Left colon (tissue), 2 donors: ENCODE measurements at places on chromosomes 6 and 20.

- DNase-seq = no peak
Observed at GRCh38 chr20:37228656-37229055, 33.0 kb downstream of the GHRH start.

DNA sequence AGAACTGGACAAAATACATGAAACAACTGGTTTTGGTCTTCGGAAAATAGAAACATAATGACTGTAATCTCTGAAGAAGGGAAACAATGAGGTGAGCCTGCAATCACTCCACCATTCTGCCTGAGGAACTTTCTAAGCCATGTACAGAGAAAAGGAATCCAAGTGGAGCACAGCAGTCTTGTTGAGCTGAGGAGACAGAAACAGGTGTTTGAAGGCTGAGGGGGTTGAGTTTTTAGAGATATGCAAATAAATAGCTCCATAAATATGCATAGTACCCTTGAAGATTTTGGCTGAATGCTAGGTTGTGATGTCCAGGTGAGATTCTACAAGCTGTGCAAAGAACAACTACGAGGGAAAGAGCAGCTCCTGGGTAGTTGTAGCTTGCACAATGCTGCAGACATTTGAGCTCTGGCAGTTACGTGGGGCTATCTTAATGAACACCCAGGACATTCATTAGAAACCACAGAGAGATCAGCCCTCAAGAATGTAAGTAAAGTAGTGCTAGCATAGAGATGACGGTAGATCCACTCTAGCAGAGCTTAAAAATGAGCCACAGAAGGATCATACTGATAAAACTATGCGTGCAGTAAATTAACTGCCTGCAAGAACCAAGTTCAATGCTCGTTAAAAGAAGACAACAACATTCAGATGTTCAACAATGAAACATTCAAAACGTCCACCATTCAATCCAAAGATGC is 24.3 kb downstream of the TUBB2B start:
- DNase-seq = no peak

GRCh38 chr20:20447196-20447595 is 79.3 kb downstream of the INSM1 start:
- no peak for DNase-seq

DNA sequence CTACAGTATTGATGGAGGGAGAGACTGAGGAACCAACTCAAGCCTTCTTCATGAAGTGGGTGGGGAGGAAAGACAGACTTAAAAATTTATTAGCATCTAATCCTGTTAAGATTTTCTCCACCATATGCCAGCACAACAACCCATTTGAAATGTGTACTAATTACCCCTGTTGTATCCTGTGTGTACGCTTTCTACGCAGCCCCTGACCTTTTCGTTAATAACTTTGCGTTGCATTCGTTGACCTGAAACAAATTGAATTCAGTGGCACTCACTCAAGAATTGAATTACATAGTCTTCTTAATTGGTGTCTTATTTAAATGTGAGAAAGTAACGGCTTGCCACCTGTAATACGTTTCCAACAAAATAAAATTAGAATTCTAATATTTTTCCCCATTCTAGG is 113.9 kb downstream of the LINC00237 start:
- DNase-seq = no peak

- no peak for DNase-seq
Observed at GRCh38 chr6:136635615-136636014, 85.4 kb upstream of the MAP7 start.

DNA sequence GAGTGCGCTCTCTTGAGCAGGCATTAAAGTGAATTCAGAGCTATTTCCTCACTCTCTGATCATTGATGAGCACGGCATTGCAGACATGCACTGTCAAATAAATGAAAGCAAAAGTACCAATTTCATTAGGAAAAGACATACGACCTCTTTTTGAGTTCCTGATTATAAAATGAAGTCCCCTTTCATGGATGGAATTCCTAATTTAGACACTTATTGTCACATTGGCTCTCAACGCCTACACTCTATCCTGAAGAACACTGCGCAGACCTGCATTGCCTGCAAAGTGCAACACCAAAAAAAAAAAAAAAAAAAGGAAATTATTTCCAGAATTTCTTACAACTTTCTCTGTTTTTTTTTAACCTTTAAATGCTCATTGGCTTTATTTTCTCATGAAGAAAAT is 1.6 kb downstream of the ADGRB3 start:
- no peak for DNase-seq

DNA sequence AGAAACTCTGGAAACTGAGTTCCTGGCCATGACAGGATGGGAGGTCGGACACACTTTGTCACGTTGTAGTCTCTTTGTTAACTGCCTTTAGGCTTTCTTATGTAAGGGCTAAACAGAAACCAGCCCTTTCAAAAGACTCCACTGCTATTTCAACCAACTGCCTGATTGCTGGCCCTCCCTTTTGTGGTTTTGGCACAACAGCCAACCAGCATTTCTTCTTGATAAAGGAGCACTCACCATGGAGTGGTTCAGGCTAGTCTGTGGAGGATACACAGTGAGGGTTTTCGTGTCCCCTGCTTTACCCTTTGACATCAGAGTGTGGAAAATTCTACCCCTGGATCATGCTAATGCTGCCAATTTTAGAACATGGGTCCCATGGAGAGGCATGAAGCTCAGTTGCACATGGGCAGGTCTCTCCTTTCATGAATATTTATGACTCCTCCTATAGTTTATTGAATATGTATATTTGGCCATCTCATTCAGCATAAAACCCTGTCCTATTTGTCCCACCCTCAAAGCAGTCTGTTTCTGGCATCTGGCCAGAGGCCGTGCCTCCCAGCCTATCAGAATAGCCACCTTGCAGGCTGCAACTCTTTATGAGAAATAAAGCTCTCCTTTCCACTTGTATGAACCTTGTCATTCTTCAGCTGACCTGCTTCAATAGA is 148.3 kb downstream of the HS3ST5 start:
- DNase-seq = no peak

DNA sequence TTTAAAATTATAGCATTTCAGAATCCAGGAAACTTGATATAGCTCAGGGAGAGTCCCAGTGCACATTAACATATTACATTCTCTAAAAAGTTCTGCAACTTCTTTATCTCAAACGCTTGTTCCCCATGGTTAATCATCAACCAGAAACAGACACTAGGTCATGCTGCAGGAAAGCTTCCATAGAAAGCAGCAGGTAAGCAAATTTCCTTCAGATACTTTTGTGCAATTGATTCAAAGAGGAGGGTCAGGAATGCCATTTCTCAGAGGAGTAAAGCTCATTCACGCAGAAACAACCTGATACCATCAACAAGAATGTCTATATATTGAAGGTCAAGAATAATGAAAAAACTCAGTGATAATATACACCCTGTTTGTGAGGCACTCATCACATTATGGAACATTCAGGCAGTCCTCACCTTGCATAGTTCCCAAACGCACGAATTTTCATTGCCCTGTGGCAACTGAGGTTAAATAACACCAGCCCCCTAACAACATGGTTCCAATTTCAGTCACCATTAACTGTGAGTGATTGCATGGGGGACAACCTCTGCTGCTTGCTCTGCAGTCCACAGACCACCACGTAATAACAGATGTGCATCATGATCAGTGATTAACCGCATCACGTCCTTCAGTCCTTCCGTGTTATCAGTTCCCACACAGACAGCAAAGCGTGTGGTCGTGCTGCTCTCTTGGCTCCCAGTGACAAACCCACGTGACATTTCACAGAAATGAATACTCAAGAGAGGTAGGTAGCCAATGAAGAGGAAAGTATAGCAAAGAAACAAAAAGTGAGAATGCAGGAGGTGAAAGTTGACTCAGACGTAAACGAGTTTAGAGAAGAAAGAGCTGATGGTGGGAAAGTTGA is 95.7 kb downstream of the LY86 start:
- DNase-seq = no peak

DNA sequence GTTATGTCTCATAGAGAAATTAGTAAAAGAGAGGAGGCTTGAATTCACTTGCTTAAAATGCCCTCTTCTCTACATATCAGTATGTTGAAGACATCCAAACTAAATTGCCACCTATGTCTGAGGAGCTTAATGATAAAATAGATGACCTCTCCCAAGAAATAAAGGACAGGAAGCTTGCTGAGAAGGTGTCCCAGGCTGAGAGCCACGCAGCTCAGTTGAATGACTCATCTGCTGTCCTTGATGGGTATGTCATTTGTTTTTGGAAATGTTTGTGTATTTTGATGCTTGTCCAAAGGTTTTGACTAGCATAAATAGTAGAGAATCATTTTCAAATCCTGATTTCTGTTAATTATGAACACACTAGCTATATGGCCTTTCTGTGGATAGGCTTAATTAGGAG is 307.7 kb downstream of the ARHGAP18 start:
- no peak for DNase-seq

- DNase-seq = no peak
Observed at GRCh38 chr6:168862346-168862980, 391.2 kb downstream of the THBS2 start.

GRCh38 chr20:8212286-8212685 is 80.2 kb downstream of the PLCB1 start:
- DNase-seq = no peak

- DNase-seq = no peak
Observed at GRCh38 chr6:28682542-28682941, 156.9 kb downstream of the GPX5 start.

GRCh38 chr20:36435124-36435523 is 106.2 kb upstream of the MYL9 start:
- DNase-seq = no peak

DNA sequence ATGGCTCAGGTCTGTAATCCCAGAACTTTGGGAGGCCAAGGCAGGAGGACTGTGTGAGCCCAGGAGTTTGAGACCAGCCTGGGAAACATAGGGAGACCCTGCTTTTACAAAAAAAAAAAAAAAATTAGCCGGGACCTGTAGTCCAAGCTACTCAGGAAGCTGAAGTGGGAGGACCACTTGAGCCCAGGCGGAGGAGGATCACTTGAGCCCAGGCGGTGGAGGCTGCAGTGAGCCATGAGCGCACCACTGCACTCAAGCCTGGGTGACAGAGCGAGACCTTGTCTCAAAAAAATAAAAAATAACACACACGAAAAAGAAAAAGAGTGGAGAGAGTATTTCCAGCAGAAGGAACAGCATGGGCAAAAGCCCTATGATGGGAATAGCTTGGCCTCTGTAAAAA is 2.0 kb downstream of the TTLL9 start:
- DNase-seq = no peak

- DNase-seq = no peak
Observed at GRCh38 chr20:46251211-46251673, 57.1 kb downstream of the CDH22 start.

DNA sequence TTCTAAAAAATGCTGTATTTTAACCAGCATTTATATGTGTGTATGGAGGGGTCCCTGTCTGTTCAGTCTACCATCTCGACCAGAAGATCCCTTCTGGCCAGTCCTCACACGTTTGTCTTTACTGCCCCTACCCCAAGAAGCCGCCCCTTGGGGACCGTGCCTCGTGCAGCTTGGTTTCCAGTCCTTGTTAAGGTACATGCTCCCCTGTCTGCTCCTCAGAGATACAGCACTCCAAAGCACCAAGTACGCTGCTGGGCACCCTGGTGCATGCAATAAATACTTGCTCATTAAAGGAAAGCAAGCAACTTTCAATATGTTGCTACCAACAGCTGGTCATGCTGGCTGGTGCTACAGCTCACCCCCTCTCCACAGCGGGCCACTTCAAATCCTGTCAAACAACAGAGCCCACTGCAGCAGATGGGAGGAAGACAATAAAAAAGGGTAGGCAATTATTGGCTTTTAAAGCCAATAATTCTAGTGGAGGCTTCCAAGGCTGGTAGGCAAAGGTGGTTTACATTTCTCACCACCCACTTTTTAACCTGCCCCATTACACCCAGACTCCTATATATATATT is 61.6 kb downstream of the PSMG4 start:
- no peak for DNase-seq

DNA sequence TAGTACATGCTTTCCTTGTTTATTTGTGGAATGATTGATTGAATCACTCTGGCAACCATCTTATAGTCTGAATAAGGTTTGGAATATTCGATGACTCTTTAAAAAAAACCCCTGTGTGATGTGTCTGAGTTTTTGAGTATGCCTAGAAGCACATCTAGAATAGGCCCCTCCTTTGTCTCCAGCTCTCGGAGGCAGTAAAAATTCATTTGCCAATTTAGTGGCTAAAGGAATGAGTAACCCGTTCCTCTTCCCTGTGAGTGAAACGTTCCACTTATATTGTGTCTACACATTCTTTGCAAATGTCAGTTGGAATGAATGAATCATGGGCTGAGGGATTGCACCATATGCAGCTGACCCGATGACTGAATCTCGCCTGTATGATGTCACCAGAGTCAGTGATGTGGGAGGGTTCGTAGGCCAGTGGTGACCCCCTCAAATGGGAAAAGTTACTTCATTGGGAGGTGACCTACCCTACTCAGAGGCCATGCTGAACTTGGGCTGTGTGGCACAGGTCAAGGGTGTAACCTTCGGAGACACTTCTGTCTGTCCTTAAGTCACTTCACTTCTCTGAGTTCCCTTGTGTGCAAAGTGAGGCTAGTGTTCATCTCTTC is 21.6 kb downstream of the MOCS3 start:
- no peak for DNase-seq

GRCh38 chr6:114989279-114989964 is 646.6 kb upstream of the HS3ST5 start:
- no peak for DNase-seq

DNA sequence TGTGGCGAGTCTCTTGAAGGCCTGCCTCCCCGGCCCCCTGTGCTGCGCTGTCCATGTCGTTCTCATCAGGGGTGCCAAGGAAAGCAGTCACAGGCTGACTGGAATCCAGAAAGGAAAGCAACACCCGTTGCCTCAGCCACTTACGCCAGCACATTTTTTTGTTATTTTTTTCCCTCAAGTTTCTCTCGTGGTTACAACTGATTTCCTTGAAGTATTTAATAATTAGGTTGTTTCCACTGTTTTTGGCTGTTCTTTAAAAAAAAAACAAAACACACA is 17.9 kb upstream of the SLC22A1 start:
- no peak for DNase-seq

GRCh38 chr6:87875781-87876180 is 171.9 kb upstream of the SPACA1 start:
- no peak for DNase-seq

DNA sequence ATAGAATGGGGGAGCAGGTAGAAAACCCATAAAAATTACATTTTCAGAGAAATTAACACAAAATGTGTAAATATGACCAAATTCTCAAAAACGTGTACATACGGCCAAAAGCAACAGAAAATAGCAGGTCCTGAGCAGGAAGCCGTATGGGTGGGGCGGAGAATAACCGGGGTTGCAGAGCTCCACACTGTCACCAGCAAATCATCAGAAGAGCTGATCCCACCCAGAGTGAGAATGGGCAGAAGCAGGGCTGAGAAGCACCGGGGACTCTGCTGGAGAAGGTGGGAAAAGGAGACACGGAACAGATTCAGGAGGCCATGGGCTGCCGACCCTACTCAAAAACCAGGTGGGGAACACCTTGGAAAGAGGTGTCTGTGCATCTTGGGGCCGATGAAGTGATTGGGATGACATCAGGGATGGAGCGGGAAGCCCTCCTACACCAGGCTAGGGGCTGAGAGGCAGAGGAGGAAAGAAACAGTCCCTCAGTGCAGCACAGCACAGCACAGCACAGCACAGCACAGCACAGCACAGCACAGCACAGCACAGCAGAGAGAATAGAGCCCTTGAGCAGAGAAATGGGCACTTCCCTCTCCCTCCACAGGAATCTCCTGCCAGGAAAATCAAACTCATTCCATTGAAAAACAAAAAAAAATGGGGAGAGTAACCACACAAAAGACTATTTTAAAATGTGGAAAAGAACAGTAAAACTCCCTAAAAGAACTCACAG is 22.3 kb downstream of the STX7 start:
- DNase-seq = no peak

GRCh38 chr6:78700991-78701390 is 166.4 kb upstream of the IRAK1BP1 start:
- DNase-seq = no peak

GRCh38 chr6:91860541-91861335 is 1273.9 kb upstream of the MAP3K7 start:
- DNase-seq = no peak

GRCh38 chr20:52160049-52160570 is 31.5 kb downstream of the ZFP64 start:
- no peak for DNase-seq
